ENCODE measurements at places on chromosomes 5 and 9.

GRCh38 chr5:118270526-118270925 lies 717.8 kb downstream of the DTWD2 start:
- DNase-seq, result no peak

DNA sequence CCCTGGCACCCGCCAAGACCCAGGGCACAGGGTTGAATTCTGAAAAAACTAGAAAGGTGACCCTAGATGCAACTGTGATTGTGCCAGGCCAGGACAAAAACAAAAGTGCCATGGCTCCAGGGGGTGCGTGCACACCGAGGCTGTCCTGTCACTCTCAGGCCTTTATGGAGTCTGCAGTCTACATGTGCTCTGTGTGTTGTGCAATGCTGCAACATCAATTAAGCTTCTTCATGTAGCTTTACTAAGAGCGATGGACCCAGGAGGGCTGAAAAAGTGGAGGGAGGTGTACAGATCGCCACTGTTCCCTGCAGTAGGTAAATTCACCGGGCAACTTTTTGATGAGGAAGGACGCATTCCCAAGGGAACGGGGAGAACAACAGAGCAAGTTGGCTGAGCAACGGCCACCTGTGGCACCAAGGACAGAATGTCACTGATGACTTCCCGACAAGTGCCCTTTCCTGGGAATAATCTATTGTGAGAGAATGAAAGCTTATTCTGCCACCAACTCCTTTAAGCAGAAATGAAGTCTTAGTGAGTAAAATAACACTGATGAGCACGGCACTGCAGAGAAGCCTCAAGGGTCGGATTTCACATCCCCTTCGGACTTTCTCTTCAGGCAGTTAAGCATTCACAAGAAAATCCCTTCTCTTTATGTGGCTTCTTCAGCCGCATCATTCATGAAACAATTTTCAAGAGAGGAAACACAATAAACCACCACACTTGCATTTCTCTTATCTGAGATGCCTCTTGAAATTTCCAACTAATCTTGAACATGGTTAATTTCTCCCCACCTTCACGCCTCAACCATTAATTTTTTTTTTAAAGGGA lies 149.6 kb downstream of the DROSHA start:
- DNase-seq, result no peak

DNA sequence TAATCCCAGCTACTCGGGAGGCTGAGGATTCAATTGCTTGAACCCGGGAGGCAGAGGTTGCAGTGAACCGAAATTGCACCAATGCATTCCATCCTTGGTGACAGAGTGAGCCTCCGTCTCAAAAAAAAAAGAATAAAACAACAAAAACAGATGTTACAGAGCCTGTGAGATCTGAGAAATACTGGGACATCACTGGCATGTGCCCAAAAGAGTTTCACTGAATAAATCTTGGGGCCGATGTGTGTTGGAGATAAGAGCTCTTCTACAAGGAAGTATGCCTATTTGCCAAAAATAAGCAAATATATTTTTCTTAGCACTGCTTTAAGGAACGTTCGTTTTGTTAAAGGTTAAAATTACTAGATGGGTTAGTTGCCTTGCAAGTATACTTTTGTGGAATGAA lies 55.1 kb downstream of the KIAA1958 start:
- no peak for DNase-seq

GRCh38 chr5:6737043-6737941 lies 24.1 kb downstream of the TENT4A start:
- DNase-seq, result no peak

DNA sequence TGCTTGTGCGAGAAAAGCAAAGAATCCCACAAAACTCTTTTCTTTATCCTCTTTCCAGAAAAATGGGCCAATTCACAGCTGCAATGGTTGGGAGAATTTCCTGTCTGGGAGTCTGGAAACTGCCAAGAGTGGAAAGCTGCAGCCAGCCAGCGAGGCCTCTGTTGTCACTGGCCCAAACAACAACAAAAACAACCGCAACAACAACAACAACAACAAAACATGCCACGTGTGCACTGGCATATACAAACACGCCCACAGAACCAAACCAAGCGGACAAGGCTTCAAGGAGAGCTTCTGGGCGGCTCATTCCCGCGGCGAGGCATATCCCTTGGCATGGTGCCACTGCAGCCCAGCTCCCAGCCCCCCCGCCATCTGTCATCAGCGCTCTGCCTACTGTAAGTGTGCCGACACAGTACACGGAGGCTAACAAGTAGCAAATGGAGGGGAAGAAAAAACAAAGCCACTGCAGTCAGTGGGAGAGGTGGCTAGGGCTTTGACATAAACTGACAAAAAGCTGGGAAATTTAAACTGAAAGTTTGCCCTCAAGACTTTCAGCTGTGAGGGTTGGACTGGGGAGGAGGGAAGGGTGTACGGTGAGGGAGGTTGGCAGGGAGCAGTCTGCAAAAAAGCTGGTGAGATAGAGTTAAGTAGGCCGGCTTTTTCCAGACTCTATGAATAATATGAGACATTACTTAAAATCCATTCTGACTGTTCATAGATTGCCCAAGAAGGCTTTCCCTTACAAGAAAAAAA lies 165.0 kb upstream of the ZNF462 start:
- no peak for DNase-seq

- no peak for DNase-seq
Observed at GRCh38 chr9:133141833-133142595, 21.0 kb upstream of the RALGDS start.

GRCh38 chr9:24009322-24009721 lies 183.3 kb upstream of the ELAVL2 start:
- DNase-seq, result no peak

GRCh38 chr5:150398722-150399523 lies 13.8 kb downstream of the CD74 start:
- peak; percentile 62 for DNase-seq

GRCh38 chr9:124261736-124262648 lies 4.2 kb downstream of the NEK6 start:
- DNase-seq, result no peak

DNA sequence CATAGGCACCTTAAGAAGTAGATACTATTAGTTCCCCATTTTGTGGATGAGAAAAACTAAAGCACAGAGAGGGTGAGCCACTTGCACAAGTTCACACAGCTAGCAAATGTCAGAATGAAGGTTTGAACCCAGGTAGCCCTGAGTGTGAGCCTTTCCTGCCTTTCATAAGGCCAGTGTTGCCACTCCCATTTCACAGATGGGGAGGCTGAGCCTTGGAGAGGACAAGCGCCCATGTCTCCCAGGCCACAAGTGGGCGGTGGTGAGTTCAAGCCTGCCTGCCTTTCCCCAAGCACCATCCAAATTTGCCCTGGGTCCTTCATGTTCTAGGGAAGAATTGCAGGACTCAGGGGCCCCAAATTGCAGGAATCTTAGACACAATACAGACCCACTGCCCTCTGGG lies 50.6 kb downstream of the LHX2 start:
- peak; percentile 28 for DNase-seq

DNA sequence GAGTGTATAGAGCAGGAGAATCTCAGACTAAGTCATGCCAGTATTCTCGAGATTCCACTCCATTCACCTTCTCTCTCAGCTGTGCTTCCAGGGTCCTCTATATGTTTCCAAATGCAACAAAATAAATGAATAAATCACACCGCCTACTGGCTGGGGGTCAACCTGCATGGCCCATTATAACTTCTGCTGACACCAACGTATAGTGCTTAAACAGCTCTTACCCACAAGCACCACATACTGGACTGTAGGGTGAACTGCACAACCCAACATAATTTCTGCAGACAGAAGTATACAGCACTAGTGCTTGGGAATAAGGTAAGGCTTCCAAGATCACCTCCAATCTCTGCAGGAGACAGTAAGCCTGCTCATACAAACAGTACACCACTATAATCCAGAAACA lies 33.1 kb upstream of the HTR4 start:
- peak; percentile 63 for DNase-seq

- DNase-seq, result no peak
Observed at GRCh38 chr5:154598021-154598420, 120.0 kb upstream of the HAND1 start.

- no peak for DNase-seq
Observed at GRCh38 chr5:111934511-111934910, 177.5 kb upstream of the NREP start.

DNA sequence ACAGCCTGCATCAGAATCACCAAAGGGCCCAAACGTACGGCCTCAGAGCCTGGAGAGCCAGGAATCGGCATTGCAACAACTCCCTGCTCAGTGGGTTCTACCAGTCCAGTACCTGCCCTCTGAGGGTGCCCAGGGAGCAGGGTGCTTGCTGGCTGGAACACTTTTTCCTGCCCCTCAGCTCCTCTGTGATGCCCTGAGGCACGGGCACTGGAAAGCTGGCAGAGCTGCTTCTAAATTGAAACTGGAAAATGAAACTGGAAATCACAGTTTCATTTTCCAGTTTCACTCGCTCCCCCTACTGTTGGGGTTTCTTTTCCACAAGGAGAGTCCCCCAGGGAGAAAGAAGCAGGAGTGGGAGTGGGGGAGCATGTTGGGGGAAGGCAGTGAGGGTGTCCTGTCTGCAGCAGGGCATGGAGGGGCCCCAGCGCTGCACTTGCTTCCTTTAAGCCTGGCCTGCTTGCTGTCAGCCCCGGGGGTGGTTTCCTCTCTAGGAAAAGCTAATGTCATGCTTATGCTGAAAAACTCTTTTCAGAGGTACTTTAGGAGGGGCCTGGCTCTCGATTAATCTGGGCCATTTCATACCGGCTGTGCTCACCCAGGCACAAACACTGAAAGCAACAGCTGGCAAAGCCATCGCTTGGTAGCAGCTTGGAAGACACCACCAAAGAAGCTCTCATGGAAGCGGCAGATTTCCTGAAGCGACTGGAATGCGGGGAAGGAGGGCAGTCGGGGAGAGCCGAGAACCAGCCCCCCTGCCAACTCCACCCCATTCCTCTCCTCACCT lies 26.2 kb downstream of the IRF1 start:
- peak; percentile 41 for DNase-seq

- no peak for DNase-seq
Observed at GRCh38 chr5:14038341-14038959, 94.0 kb upstream of the DNAH5 start.

GRCh38 chr9:5095795-5096194 lies 89.6 kb downstream of the INSL6 start:
- no peak for DNase-seq

- DNase-seq, result peak; percentile 58
Observed at GRCh38 chr9:127574072-127574993, 37.7 kb upstream of the STXBP1 start.

DNA sequence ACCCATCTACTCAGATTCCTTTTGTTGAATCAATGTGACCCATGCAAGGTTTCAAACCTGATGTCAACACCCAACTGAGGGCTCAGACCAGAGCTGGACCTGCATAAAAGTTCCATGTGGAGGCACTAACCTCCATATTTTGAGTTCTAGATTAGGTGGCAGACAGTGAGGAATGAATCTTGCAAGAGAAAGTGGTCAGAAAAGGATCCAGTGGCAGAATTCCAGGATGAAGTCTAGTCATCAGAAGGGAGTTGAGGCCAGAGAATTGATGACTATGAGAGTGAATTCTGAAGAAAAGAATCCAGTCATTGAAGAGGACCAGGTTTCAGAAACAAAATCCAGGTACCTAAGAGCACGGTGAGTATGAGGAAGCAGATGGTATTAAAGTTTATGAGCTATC lies 205.1 kb upstream of the RGMB start:
- no peak for DNase-seq

DNA sequence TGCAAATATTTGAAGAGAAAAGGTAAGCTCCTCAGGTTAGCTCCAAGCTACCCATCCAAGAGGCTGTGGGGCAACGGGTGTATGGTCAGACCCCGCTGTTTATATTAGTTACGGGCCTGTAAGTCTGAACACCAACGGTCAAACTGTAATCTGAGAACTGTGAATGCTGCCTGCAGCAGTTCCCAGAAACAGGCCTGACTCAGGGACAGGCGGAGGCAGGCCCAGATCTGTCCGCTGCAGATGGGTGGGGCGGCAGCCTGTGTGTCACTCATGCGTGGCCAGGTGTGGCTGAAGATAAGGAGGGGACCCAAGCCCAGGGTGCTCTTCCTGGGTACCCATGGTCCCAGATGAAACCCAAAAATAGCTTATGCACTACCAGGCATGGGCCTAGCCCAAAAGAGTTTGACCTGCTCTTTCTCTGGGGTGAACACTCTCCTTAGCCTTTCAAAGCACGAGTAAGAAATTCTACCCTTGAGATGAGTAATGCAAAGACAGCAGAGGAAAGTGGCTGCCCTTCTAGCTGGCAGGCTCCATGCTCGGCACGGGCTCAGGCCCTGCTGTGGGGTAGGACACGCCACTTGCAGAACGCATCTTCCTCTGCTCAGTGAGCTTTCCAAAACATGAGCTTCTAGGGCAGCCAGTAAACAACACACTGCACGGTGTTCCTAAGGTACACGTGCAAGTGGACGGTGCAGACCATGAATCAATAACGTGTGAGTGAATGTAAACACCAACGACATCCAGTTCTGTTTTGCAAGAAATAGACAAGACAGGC lies 9.1 kb downstream of the UBAC1 start:
- DNase-seq, result peak; percentile 72

- no peak for DNase-seq
Observed at GRCh38 chr9:37652261-37652660, 1.5 kb downstream of the FRMPD1 start.

DNA sequence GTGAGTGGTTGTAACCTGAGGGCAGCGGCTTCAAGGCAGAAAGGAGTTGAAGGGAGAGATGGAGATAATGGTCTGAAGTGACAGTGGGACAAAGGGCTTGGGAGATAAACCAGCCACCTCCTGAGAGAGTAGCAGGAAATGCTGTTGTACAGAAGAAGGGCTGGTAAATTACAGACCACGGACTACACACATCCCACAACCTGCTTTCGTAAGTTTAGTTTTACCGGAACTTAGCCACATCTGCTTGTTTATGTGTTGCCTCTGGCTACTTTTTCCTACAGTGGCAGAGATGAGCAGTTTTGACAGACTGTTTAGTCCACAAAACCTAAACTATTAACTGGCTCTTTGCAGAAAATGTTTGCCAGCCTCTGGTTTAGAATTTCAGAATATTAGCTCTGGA lies 269.5 kb downstream of the ARHGEF28 start:
- DNase-seq, result peak; percentile 67

- no peak for DNase-seq
Observed at GRCh38 chr5:124858612-124859011, 112.2 kb upstream of the ZNF608 start.

DNA sequence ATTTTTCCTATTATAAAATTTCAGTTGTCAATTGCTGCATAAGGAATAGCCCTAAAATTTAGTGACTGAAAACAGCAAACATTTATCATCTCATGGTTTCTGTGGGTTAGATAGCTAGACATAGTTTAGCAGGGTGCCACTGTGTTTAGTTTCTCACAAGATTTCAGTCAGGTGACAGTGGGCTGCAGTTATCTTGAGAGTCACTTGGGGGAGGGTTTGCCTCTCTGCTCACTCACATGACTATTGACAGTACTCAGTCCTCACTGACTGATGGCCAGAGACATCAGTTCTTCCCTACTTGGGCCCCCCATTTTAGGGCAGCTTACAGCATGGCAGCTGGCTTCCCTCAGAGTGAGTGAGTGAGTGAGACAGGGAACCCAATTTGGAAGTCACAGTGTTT lies 42.0 kb downstream of the PBX3 start:
- DNase-seq, result no peak

- DNase-seq, result no peak
Observed at GRCh38 chr9:106733828-106734380, 129.1 kb upstream of the ZNF462 start.
